Activated CD4-positive, CD25-positive, alpha-beta regulatory T cell treated with anti-CD3 and anti-CD28 coated beads, Interleukin-2, amount 50 U/mL, for 16 hours (primary cell): ENCODE measurements at places on chromosomes 7 and 10.

DNA sequence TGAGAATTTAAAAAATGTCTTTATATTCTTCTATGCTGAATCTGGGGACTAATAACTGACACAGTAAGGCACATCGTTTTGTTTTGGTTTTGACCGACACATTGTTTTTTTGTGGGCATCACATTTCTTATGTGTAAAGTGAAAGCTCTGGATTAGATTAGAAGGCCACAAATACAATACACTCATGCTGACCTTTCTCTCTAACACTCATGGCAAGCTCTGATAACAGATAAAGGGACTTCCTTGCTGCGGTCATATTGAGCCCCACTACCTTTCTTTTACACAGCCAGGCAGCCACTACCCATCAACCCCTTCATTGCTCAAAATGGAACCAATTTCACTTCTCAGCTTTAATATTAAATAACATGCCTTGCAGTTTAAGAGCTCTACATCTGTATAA is 26.0 kb downstream of the PPP1R3A start:
- DNase-seq = no peak

- no peak for DNase-seq
These were observed 32.9 kb upstream of the LYZL1 start for GRCh38 chr10:29256019-29256418.

GRCh38 chr10:86650151-86650550 is 4.2 kb upstream of the OPN4 start:
- DNase-seq = no peak

- no peak for DNase-seq
These were observed 379.6 kb downstream of the ARL4A start for GRCh38 chr7:13067036-13067435.

GRCh38 chr10:114716811-114717404 is 58.8 kb upstream of the ABLIM1 start:
- DNase-seq = no peak

DNA sequence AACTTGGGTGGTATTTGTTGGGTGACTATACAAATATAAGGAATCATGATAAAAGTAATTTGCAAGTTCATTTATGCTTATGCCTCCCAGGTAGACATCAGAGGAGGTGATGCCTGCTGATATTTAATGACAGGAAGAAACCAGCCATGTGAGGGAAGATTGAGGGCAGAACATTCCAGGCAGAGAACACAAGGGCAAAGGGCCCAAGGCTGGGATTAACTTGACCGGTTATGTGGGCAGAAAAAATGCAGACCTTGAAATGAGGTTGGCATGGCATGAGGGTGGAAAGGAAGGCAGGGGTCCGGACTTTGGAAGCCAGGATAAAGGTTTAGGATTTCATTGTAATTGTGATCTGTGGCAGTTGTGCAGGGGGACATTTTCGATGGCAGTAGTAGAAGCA is 68.0 kb upstream of the MTPN start:
- DNase-seq = no peak

- no peak for DNase-seq
These were observed 171.4 kb downstream of the KMT2E start for GRCh38 chr7:105185290-105186010.

GRCh38 chr7:104133238-104133637 is 74.6 kb downstream of the ORC5 start:
- no peak for DNase-seq

- DNase-seq = no peak
These were observed 327 bp upstream of the FIS1 start for GRCh38 chr7:101245147-101245668.

DNA sequence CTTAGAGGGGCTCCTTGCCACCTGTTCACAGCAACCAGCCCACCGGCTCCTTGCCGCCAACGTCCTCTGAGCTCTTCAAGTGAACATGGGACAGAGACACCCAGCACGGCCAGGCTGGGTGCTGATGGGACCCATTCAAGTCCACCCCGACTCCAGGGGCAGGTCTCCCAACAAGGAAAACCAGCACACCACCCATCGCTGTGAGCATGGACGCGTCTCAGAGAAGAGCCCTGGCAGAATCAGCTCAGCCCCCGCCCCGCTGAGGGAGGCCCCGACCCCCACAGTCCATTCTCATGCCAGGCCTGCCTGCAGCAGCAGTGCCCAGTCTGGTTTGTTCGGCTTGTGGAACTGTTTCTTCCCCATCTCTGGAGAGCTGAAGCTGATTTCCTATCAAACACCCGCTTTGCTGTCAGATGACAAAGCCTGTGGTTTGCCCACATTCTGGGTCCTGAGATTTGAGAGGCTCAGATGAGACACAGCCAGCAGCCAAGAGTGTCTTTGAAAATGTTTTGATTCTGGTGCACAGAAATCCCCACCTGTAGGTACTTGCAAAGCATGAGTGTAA is 216.6 kb downstream of the ZMYND11 start:
- DNase-seq = no peak

DNA sequence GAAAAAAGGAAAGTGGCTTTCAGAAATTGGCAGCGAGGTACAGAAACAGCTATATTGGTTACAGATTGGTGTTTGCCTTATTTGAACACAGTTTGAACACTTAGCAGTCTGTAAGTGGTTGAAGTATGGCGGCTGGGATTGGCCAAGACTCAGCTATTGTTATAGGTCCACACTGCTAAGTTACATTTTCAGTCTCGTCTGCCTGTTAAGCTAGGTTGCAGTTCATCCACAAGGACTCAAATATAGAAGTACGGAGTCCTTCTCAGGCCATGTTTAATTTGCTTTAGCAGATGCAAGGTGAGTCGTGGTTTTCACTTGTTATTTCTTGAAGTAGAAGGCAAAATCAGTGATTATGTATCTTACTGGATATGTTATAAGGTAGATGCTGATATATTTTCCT is 73.1 kb downstream of the STK31 start:
- no peak for DNase-seq

GRCh38 chr10:123777881-123778280 is 111.7 kb downstream of the GPR26 start:
- DNase-seq = no peak

- no peak for DNase-seq
These were observed 9.0 kb downstream of the TAS2R40 start for GRCh38 chr7:143230602-143231457.

DNA sequence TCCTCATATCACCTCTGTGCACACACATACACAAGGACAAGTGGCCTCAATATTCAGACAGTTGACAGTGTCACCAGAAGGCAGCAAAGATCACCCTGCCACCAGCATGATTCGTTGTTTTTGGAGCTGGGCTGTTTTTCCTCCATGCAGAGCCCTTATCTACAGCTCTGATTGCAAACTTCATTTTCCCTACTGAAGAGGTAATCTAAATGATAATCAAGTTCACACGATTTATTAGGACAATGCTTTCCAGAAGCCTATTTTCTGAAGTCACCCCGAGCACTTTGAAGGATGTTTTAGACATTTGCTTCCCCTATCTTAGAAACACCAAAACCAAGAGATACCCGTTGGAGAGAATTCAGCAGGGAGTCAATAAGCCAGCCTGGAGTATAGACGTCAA is 46.0 kb upstream of the ADAM12 start:
- DNase-seq = no peak

DNA sequence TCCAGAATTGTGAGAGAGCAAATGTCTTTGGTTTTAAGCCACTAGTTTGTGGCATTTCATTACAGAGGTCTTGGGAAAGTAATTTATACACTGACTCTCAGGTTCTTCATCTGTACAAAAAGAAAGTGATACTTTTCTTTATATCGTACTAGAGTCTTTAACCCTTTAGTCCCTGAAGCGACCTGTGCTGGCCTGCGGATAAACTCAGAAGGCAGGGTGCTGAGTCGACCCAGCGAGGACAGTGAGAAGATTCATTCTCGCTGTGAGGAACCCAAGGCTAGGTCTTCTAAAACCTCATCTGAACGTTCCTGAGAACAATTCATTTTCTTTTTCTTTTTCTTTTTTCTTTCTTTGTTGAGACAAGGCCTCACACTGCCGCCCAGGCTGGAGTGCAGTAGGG is 514.2 kb upstream of the MGMT start:
- no peak for DNase-seq

GRCh38 chr10:1624240-1624639 is 113.1 kb downstream of the ADARB2 start:
- no peak for DNase-seq

- no peak for DNase-seq
These were observed 4.9 kb upstream of the PPIF start for GRCh38 chr10:79342295-79342761.

DNA sequence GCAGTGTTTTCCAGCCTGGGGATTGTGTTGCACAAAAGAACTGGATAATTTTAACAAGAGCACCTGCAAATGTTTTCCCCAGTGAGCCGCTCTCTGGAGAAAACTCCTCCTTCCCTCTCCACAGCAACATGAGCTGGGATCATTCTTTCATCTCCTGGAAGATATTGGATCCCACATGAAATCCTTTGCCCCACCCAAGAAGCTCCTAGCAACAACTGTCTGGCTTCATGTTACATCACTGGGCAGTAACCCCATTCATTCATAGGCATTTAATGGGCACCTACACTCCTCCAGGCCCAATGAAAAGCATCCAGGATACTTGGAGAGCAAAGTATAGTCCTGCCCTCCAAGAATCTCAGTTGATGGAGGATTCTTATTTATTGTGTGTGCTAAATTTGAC is 27.2 kb downstream of the LSM5 start:
- DNase-seq = no peak

- no peak for DNase-seq
These were observed 27.0 kb downstream of the TASOR2 start for GRCh38 chr10:5711642-5712041.

- DNase-seq = no peak
These were observed 87.2 kb upstream of the A1CF start for GRCh38 chr10:50972591-50972990.

DNA sequence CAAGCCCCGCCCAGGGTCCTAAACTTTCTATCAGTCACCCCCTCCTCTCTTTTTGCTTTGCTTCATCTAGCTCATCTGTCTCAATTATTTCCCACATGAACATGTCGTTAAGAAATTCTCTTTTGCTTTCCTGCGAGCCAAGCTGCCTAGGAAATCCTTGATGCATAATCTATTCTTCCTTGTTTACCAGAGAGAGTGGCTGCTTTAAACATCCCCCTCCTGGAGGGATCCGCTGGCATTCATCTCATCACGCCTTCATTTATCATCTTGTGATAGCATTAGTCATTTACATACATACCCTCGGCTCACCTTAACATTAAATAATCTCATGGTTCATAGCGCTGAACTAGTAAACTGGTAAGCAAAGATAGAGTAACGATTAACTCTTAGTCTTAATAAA is 96.7 kb downstream of the ANK3 start:
- DNase-seq = no peak

- no peak for DNase-seq
These were observed 23.6 kb downstream of the FGFR2 start for GRCh38 chr10:121574519-121575166.

GRCh38 chr7:5334671-5335070 is 51.9 kb downstream of the SLC29A4 start:
- no peak for DNase-seq

DNA sequence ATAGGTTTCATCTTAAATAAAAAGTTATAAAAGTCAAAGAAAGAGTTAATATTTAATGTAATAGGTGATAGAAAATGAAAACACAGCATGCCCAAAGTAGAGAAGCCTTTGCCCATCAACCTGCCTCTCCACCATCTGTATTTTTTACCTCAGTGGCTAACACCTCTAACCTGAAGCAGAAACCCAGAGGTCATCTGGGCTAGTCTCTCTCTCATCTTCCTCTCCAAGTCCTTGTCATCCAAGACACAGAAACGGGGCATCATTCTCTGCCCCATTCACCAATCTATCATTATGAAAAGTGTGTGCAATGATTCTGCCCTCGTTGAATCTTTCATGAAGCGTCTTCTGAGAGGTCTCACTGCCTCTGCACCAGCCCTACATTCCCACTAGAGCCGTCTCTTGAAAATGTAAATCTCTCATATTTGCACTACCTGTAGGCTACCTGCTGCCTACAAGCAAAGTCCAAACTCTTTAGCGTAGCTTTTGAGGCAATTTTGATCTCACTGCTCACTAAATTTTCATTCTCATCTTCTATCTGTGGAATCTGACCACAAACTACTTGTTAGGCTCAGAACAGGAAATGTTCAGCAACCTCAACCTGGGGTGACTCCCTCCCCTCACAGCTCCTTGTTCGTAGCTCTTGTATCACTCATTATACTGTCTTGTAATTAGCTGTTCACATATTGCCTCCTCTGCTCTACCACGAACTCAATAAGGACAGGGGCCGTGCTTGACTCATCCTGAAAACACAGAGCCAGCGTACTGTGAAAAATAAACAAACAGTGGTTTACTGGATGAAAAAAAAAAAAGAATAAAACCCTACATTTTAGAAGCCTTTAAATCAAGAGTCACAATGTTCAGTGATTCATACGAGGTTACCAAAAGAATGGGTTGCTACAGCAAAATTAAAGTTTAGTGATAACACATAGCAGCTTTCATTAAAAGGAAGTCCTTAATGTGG is 83.1 kb downstream of the CTNNA3 start:
- DNase-seq = peak; percentile 24

GRCh38 chr10:99693933-99694583 is 34.7 kb downstream of the ENTPD7 start:
- no peak for DNase-seq

DNA sequence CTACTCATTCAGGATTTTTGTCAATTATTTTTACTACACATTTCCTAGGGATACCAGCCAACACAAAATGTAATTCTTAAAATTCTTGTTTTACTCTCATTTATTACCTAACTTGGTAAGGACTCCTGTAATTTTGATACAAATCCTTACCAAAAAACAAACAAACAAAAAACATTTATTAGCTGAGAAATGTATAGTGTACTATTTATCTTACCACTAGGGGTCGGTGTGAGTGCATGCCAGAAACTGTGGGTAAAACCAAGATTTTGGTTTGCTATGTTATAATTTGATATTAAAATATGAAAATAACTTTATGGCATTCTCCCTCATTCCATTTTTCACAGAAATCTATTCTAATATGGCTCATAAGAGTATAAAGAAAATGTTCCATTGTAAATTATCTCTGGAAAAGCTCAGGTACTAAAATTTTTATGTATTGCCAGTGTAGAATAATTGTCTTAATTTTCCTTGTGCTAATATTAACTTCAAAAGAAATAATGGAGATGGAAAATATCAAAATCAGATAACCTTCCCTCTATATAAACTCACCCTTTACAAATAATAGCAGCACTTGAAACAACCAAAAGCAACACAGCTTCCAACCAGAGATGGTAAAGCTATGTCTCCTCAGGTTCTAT is 290.8 kb upstream of the PCDH15 start:
- DNase-seq = no peak

GRCh38 chr10:44713307-44713706 is 197.8 kb upstream of the TMEM72 start:
- DNase-seq = no peak

- DNase-seq = no peak
These were observed 196.1 kb upstream of the LRGUK start for GRCh38 chr7:133931053-133931452.

DNA sequence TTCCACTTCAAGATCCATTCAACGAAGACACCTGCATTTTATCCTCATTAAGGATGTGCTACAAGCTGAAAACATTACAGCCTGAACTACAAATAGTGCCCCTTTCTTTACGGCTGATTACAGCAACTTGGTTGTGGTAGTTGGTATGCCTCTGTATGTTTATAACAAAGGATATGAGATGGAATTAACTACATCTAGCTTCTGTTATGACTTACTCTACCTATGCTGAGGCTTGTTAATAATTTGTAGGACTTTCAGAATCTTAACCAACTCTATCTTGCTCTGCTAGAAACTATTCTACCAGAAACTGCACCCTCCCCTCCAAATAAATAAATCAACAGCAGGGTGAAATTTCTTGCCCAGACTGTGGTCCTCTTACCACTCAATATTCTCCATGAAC is 448.1 kb downstream of the GRM8 start:
- no peak for DNase-seq
